ENCODE measurements at places on chromosomes 13 and 19.

DNA sequence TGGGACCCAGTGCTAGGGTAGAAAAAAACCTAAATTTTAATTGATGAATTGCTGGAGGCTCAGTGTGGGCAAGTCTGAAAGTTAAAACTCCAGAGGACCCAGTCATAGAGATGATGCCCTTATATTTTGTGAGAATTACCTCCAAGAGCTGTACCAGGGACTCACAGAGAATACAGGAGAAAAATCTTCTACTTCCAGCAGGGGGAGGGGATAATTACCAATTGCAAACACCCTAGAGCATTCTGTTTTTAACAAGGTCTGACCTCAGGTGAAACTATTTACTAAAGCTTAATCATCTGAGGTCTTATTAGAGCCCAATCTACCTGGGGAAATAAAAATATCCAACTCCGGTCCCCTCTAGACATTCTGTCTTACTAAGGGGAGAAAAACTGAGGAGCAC, 994.7 kb upstream of the MIR17HG start:
- DNase-seq, result no peak

DNA sequence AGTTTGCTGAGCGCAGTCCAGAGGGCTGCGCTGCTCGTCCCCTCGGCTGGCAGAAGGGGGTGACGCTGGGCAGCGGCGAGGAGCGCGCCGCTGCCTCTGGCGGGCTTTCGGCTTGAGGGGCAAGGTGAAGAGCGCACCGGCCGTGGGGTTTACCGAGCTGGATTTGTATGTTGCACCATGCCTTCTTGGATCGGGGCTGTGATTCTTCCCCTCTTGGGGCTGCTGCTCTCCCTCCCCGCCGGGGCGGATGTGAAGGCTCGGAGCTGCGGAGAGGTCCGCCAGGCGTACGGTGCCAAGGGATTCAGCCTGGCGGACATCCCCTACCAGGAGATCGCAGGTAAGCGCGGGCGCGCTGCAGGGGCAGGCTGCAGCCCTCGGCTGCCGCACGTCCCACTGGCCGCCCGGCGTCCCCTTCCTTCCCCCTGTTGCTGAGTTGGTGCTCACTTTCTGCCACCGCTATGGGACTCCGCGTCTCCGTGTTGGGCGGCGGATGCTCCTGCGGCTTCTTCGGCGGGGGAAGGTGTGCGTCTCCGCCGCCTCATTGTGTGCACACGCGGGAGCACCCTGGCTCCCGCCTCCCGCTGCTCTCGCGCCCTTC, 772 bp downstream of the GPC6 start:
- no peak for DNase-seq

DNA sequence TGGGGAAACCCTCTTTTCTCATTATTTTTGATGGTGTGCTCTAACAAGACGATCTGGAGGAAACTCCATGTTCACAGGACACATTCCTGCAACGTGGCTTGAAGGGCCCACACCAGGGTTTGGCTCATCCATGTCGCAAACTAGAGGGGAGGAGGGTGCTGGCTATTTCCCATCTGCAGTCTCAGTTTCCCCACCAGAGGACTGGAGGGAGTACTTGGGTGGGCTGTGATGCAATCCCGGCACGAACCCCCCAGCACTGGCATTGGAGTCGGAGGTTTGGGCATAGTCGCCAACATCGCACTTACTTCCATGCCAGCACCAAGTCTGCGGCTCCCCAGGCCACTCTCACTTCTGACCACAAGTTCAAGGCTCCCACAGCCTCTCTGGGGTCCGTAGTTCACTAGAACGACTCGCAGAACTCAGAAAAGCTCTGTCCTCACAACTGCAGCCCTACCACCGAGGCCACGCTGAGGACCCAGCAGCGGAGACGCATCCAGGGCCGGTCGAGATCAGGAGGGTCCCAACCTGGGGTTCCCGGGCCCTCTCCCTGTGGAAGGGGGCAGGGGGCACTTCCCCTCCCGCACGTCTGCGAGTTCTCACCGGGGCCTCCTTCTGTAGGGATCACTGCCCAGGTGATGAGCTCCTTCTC, 165.6 kb upstream of the SOX1 start:
- DNase-seq, result no peak

DNA sequence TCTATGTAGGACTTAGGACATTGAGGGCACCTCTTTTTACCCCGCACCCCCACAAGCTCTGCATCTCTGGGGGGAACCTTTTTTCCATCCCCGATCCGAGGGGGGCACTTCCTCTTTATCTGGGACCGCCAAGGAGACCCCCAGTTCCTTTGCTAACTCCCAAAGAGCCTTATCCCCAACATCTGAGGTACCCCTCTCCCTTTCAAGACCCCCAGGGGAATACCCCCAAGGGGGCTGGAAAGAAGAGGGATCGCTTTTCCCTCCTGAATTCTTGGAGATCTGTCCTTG, 1.1 kb downstream of the TNFSF9 start:
- DNase-seq, result no peak

GRCh38 chr13:112917737-112918136, 51.3 kb upstream of the MCF2L start:
- no peak for DNase-seq

DNA sequence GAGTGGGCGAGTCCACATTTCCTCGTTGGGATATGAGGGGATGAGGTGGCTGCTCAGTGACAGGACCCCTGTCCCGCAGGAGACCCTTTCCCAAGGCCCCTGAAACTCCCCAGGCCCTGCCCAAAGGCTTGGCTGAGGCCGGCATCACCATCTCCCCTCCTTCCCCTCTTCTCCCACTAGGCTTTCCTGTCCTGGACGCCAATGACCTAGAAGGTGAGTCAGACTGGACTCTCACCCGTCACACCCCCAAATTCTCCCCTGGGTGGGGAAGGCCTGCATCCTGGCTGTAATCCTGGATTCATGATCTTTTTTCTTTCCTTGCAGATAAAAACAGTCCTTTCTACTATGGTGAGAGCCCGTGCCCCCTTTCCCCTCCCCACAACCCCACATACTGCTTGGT, 5.3 kb downstream of the FXYD3 start:
- DNase-seq, result no peak

DNA sequence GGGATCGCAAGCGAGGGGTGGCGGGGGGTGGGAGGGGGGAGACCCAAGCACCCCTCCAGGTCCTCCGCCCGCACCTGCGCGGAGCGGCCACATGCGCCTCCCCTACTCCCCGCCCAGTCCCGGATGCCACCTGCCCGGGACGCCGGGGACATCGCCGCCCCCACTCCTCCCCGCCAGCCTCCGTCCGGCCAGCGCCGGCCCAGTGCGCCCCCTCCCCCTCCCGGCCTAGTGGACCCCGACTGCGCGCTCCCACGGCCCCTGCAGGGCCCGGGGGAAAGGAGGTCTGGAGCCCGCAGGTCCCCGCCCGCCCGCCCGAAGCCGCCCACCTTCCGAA, 263 bp downstream of the RHPN2 start:
- DNase-seq, result no peak

- no peak for DNase-seq
Observed at GRCh38 chr13:48588120-48588519, 55.2 kb upstream of the RCBTB2 start.

DNA sequence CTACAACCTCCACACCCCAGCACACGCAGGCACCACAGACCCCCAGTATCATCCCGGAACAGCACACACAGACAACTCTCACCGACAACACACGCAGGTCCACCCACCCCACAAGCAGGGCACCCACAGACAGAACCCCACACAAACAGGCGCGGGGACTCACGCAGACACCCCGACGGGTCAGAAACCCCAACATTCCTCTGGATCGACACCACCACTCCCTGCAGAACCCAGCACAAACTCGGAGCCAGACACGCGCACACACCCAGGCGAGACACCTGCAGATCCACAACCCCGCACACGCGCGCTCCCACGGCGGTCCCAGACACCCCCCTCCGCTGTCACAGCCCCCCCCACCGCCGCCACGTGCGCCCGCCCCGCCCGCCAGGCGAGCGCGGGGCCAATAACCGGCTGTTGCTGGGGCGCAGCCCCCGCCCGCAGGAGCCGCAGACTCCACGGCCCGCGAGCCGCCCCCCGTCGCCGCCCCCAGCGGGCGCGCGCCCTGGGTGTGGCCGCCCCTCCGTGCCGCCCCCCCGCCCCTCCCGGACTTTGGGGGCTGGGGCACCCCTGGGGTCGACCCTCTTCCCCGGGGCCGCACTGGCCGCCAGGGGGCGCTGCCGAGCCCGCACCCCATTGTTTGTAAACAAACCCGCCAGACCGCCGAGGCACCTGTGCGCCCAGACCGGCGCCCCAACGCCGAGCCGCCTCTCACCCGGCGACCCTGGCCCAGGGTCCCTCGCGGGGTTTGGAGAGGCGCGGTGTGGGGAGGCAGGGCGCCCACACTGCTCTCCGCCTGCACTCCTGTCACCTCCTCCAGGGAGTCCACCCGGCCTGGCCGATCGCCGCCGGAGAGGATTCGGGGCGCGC, 712 bp downstream of the BBC3 start:
- DNase-seq, result no peak

DNA sequence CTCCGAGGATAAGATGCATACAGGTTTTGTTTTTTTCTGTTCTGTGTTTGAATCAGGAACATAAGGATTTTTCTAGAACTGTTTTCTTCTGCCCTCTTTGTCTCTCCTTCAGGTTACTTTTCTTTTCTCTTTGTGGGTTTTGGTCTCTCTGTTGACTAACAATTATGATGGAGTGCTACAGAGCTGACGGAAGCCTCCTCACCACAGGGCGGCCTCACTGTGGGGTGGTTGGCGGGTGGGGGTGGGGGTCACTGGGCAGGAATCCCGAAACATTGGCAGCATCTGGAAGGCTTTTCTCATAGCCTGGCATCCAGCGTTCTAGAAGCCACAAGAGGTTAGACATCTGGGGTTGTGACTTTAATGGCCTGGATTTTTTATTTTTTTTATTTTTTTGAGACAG, 12.0 kb upstream of the MATK start:
- no peak for DNase-seq

- no peak for DNase-seq
Observed at GRCh38 chr19:31906111-31906871, 439.1 kb upstream of the ZNF507 start.

GRCh38 chr13:107277911-107278310, 710.0 kb upstream of the ARGLU1 start:
- no peak for DNase-seq

GRCh38 chr19:35671818-35672217, 5.5 kb downstream of the UPK1A start:
- no peak for DNase-seq

DNA sequence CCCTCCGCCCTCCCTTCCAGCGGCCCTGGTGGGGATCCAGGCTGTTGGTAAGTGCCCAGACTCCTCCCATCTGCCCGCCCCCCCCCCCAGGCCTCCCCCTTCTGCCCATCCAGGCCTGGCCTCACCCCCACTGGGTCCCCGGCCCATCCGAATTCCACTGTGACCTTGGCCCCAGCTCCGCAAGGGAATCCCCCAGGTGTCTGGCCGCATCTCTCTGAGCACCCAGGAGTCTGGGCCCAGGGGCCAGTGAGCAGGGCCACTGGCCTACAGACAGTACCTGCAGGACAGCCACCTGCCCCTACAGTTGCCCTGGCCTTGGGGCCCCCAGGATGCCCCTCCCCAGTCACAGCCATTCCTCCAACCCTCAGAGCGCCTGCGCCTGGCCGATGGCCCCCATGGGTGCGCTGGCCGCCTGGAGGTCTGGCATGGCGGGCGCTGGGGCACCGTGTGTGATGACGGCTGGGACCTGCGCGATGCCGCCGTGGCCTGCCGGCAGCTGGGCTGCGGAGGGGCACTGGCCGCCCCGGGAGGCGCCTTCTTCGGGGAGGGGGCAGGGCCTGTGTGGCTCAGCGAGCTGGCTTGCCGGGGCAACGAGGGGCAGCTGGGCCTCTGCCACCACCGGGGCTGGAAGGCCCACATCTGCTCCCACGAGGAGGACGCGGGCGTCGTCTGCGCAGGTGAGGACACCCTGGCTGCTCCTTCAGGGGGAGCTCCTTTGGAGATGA, 912 bp downstream of the SSC5D start:
- DNase-seq, result no peak

DNA sequence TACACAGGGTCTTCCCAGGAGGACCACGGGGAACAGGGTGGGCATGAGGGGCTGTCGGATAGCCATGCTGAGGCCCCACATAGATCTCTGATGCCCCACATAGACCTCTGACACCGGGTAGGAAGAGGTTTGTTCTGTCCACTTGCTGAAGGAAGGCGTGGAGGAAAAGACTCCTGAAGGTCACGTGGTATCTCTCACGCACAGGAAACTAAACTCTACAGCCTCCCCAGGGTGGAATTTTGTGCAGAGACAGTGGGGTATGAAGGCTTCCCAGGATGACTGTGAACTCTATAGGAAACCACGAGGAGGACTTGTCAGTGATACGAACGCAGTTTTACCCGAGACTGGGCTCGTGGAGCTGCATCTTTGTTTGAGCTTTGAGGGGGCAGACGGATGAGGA, 2.8 kb downstream of the EVI5L start:
- no peak for DNase-seq

DNA sequence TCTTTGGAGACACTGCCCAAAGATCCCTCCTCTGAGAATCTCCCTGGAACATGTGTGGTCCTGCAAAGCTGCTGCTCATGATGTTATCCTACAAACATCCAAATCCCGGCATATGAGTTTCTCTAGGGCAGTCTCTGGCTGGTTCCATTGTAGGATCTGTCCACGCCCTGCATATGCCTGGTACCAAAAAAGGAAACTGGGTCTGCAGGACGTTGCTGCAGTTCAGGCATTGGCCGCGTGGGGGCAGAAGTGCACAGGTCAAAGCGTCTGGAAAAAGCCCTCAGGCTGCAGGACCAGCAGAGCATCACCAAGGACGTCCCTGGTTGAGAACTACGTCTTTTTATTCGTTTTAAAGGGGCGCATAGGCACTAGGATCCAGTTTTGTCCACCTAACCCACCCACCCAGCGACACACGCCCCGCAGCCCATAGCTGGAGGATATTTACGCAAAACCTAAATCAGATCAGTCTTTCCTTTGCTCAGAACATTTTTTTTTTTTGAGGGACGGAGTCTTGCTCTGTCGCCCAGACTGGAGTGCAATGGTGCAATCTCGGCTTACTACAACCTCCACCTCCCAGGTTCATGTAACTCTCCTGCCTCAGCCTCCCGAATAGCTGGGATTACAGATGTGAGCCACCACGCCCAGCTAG, 12.9 kb upstream of the ZNF564 start:
- DNase-seq, result peak; percentile 68

GRCh38 chr13:69389899-69390298, 717.7 kb upstream of the ATXN8OS start:
- no peak for DNase-seq

Measured in GM12864 (cell line).